ENCODE measurements at places on chromosomes 6 and 20.

GRCh38 chr20:17334932-17335331 lies 108.1 kb downstream of the PCSK2 start:
- DNase-seq: no peak

DNA sequence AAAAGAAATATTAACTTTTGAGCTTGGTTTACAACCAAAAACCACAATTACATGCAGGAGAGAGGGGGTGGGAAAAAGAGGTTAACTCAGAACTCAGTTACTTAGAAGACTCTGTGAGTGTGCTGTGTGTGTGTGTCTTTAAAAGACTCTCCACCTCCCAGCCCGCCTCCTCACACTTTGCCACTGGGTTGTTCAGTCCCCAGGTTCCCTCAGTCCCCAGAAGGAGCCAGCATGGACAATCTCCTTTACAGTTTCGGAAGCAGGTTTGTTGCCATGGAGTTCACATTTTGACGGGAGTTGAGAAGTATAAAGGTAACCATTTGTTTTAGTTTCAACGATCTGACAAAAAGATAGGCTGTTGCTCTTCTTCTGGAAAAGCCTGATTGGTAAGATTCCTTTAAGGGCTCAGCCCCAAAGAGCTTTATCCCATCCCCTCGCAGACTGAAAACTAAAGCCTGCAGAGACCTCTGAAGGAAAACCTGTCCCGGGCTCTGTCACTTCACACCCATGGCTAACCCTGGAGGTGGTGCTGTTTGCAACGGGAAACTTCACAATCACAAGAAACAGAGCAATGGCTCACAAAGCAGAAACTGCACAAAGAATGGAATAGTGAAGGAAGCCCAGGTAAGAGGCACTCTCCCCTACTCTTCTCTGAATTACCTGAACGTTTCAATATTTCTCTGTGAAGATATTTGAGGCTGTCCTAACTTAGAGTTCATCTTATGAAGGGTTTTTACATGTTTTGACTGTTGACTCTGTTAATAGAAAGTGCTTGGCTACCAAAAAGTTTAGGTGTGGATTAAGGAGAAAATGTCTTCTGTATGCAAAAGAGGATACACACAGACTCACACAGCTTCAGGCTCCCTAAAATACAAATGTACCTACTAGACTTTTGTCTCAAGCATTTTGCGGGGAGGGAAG lies at the start of gene SPTLC3:
Gene SPTLC3, plus strand, starts transcription at position 212 of the 921 bp plus-strand sequence. Its CDS starts 296 bp downstream, at position 508.
- DNase-seq: no peak

DNA sequence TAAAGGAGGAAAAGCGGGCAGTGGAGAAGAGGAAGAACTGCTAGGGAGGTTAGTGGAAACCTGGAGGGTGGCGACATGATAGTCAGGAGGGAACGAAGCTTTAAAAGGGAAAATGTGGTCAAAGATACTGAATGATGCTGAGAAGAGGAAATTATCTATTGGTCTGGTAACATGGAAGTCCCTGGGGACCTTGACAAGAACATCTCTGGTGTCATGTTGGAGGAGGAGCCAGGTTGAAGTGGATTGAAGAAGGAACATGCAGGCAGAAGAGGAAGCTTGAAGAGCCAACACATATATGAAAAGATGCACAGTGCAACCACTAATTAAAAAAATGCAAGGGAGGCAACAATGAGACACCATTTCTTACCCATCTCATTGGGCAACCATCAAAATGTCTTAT lies 251.9 kb upstream of the RNF24 start:
- no peak for DNase-seq

DNA sequence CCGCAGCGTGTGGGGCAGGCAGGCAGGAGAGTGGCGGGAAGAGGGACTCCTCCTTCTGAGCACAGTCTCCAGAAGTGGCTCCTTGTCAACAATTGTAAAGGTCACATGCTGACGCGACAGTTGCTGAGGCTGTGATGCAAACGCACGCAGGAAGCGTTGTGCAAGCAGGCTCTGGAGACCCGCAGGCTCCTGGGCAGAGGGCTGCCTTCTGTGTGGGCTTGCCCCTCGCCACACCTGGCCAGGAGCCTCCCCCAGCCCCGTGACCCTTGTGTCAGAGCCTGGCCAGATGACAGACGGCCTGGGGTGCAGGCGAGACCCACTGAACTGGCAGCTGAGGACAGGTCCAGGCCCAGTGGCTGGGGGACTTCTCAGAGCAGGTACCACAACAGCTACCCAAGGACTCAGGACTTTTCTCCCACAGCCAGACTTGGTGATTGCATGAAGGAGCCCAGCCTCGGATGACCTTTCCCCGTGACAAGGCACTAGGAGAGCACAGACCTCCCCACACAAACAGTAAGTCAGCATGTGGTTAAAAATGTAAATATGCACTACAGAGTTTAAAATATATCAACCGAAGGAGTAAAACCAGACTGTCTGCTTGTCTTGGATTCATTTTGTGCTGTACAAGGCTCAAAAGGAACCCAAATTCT lies 222.1 kb upstream of the RREB1 start:
- DNase-seq: no peak

GRCh38 chr20:33014336-33015113 lies 7.0 kb downstream of the BPIFB2 start:
- peak; percentile 49 for DNase-seq

GRCh38 chr6:143068001-143068400 lies 7.3 kb downstream of the AIG1 start:
- DNase-seq: no peak

DNA sequence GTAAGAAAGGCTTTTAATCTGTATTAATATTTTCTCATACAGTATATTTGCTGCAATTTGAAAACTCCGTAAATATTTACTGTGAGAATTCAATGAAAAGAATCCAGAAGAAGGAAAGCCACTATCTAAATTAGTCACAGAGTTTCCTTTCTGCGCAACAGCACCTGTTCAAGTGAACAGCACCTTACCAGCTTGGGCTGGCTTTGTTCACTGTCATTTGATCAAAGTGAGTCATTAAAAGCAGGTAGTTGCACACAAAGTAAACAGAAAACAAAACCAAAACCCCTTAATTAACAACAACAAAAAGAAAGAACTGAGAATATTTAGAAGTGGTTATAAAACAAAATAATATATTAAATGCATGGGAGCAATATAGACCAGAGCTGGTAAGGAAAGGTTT lies 12.8 kb downstream of the SMLR1 start:
- no peak for DNase-seq

GRCh38 chr20:44455126-44455525 lies 20.5 kb upstream of the TTPAL start:
- no peak for DNase-seq

GRCh38 chr6:2718334-2719092 lies 32.2 kb downstream of the MYLK4 start:
- no peak for DNase-seq

DNA sequence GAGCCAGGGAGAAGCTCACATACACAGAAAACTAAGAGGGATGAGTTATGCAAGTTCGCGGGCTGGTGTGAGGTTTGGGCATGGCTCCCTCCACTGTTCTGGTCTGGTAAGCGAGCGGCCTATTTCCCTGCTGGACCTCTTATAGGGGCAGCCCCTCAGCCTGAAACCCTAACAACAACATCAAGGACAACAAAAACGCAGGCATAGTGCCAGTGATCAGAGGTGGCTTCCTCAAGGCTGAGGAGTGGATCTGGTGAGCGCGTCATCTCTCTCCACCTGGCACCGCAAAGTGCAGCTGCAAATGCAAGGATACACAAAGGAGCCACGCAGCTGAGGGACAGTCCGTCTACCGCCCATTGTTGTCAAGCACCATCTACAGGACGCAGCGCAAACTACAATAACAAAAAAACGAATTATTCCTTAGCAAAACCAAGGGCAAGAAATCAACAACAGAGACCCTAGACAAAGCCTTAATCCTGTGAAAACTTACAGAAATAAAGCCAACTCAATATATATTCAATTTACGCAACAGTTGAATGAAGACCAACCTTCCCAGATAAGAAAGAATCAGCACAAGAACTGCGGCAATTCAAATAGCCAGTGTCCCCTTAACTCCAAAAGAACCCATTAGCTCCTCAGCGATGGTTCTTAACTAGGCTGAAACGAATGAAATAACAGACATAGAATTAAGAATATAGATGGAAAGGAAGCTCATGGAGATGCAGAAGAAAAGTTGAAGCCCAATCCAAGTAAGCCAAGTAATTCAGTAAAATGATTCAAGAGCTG lies 9.2 kb upstream of the DEFB110 start:
- no peak for DNase-seq

DNA sequence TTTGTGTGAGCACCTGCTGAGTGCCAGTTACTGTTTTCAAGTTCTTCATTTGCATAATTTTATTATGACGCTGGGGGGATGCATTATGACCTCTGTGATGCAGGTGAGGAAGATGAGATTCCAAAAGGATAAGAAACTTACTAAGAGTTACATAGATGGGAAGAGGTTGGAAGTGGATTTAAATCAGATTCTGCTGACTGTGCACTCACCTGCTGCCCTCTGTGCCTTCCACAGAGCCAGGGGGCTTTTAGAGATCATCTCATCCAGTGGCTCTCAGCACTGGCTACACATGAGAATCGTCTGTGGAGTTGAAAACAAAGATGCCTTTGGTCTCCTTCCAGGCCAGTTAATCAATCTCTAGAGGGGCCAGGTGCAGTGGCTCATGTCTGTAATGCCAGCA lies 47.9 kb downstream of the TIAM2 start:
- DNase-seq: no peak

DNA sequence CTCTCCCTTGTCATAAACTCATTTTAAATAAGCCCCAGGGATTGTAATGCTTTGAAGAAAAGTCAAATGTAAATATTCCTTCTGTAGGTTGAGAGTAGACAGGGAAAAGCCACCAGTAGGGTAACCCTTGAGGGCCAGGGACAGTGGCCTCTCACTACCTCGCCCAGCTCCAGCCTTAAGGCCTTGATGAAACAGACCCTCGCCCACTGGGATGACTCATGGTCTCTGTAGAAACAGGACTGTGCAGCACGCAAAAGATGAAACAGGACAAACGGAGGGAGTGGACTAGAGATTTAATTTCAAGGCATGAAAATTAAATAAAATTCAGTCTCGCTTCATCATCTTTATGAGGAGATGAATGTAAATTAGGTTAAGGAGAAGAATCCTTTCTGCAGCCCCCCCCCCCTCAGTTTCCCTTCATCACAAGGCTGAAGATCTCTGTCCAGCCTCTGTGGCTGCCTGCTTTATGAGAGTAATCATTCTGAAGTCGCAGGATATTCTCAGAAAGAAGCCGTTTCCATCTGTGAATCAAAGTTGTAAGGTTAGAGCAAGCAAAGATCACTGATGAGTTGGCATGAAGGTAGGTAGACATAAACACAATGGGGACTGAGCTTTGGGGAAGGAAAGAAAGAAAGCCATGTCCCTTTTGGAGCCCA lies 60.4 kb downstream of the TMEM200A start:
- DNase-seq: no peak

DNA sequence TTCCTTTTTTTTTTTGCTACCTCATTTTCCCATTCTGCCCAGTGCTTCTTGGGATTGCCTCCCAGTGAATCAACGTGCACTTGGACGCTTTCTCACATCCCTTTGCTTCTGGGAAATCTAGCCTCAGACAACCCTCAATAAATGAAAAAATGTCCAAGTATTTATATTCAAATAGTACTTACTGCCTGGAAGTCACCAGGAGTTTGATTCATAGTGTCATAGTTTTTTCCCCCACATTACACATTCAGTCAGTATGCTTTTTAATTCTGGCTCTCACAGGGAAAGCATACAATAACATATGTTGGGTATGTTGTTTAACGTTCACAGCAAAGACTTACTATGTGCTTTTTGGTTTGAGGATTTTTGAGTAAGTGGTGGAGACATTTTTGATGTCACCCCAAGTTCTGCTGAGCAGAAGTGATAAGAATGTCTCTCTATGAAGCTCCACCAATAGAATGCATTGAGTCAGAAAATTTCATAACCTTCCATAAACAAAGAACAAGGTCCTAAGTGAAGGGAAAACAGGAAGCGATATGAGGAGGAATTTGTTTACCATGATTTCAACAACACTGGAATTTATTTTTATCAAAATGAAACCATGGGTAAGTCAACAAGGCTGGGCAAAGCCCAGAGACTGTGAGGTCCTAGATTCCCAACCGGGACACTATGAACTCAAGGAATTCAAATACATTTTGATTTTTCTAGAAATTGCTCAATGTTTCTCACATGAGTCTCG lies 301.2 kb upstream of the BMP2 start:
- no peak for DNase-seq

DNA sequence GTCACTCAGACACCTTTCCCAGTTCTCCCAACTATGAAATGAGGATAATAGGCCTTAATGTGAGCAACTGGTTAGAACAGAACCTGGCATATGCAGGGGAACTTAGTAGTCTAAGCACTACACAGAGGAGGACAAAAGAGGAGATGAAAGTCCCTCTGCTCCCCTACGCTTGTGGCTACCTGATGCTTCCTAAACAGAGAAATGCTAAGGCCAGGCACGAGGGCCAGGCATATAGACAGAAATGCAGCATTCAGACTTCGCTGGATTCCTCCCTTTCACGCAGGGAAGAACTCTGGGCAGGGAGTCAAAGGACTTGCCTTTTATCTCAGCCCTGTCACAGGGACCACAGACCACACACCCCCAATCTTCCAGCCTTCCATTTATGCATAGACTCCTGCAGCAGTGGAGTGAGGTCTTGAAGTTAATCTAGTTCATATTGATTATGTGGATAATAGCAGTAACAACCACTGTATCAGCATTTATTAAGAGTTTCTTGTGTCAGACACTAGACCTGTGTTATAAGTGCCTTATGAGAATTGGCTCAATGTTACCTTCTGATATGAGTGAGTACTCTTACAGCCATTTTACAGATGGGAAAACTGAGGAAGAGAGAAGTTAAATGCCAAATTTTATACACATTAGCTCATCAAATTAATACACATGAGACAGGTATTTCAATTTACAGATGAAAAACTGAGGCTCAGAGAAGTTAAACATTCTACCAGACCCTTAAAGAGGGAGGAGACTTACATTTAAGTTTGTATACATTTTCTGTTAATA lies 27.0 kb upstream of the TRAF3IP2 start:
- DNase-seq: no peak

- DNase-seq: no peak
Observed at GRCh38 chr6:143465546-143465945, 14.9 kb downstream of the PEX3 start.

GRCh38 chr6:106847116-106847515 lies 127.4 kb downstream of the CD24 start:
- no peak for DNase-seq

DNA sequence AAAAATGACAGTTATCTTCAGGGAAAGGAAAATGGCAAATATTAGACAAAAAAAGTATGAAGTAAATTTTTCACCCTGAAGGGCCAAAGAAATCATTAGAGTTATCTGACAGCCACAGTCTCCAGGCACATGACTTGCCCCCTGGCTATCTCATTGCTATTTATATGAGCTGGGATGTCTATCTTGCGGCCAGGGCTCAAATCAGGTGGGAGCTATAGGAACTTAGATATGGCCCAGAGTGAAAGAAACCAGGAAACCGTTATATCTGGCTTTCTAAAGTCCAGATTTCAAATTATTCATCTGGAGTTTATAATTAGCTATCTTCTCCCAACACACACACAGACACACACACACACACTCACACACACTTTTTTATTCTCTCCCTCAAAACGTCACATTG lies 135.3 kb upstream of the EEF1E1 start:
- DNase-seq: no peak

- peak; percentile 37 for DNase-seq
Observed at GRCh38 chr6:159174263-159174969, 5.2 kb downstream of the FNDC1 start.
